ENCODE measurements at places on chromosomes 4 and X.

DNA sequence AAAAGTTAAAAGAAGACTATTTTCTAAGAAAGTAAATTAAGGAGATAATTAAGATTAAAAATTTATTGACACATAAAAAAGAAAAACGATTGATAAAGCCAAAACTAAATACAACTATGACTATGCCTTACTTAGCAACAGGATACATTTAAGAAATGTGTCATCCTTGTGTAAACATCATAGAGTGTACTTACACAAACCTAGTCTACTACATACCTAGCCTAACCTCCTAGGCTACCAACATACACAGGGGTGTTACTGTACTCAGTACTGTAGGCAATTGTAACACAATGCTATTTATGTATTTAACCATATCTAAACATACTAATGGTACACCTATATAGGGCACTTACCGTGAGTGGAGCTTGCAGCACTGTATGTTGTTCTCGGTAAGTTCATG, 108.3 kb downstream of the ANXA10 start:
- no peak for DNase-seq

DNA sequence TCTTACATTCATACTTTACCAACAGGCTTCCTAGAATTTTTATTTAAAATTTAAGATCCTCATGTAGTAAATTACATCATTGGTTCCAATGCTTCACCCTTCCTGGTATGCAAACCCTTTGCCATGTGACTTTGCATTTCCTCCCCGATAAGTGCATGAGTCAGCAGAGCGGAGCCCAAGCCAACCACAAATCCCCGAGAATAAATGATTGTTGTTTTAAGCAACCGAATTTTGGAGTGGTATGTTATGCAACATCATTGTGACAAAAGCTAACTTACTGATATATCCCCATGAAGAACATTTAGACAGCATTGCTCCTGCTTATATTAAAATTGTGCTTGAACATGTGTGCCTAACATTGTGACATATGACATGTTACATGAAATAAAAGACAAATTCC, 199.4 kb upstream of the DDX53 start:
- DNase-seq, result no peak

GRCh38 chrX:67726018-67726417, 182.2 kb downstream of the AR start:
- DNase-seq, result no peak

DNA sequence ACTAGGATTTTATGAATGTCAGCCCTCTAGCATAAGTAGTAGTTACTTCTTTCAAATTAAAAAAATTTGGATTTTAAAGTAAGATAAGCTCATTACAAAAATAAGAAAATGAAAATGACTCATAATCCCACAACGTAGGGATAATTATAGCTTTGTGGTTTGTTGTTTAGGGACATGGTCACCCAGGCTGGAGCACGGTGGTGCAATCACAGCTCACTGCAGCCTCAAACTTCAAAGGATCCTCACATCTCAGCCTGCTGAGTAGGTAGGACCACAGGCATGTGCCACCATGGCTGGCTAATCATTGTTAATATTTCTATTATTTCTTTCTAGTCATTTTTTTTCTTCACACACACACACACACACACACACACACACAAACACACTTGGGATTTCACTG, 57.6 kb downstream of the PLAC1 start:
- DNase-seq, result no peak

GRCh38 chrX:110703641-110704040, 92.0 kb downstream of the CHRDL1 start:
- DNase-seq, result no peak

GRCh38 chr4:113591982-113592381, 169.6 kb downstream of the CAMK2D start:
- no peak for DNase-seq

- DNase-seq, result no peak
These were observed 34.2 kb downstream of the FAT1 start for GRCh38 chr4:186689476-186689875.

DNA sequence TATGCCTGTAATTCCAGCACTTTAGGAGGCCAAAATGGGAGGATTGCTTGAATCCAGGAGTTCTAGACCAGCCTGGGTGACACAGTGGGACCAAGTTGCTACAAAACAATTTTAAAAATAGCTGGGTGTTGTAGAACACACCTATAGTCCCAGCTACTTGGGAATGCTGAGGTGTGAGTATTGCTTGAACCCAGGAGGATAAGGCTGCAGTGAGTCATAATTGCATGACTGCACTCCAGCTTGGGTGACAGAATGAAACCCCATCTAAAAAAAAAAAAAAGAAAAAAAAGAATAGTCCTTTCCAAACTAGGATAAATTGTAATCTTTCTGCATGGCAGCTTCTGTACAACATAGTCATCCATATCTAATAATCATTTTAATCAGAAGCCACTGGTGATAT, 270.1 kb upstream of the INTU start:
- DNase-seq, result no peak

DNA sequence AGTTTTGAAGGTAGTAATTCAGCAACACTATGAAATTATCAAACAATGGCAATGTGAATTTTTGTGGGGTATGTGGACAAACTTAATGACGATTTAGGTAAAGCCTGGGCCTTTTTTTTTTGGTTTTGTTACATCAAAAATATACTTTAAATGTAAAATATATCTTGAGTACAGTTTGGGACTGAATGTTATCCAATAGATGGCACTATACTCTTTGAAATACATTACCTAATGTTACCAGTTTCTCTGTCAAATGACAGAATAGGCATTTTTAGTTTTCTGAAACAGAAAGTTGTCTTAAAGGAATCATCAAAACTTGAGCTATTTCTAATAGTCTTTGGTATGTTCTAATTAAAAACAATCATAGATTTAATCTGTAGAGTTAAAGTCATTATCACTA, 1651.9 kb downstream of the C4orf33 start:
- DNase-seq, result no peak

DNA sequence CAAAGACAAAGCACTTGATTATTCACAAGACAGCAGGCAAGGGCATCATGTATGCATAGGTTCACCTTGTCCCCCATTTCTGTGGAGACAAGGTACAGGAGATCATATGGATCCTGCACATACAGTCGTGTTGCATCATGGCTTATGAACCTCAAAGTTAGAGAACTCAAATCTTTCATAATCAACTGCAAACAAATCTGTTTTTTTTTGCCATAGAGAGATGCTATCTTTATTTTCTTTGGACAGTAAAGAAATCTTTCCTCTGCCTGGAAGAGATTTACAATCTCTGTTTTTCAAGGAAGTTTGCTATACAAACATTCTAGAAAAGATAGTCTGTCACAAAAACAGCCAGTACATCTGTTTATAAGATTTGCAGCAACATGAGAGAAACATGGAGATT, 578.8 kb downstream of the ANKRD50 start:
- DNase-seq, result no peak

- no peak for DNase-seq
These were observed 1.3 kb upstream of the NYX start for GRCh38 chrX:41445781-41446358.

DNA sequence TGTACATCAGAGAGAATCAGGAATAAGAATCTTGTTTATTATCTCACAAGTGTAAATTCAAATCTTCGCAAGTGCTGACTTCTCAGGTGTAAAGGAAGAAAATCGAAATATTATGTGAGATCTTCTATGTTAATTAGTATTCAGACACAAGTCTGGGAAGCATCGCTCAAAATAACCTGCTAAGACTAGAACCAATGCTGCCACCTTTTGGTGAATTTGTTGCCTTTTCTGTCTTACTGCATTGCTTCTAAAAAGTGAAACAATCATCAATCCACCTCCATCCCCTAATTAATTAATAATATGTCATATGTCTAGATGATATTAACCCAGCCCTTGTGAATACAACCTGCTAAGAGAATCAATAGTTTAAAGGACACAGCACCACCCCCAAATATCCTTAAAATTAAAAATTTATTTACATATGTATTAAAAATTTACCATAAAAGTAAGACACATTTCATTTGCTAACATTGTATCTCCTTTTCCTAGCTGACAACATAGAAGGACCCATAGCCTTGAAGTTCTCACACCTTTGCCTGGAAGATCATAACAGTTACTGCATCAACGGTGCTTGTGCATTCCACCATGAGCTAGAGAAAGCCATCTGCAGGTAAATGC, 3.5 kb downstream of the EPGN start:
- peak; percentile 52 for DNase-seq

DNA sequence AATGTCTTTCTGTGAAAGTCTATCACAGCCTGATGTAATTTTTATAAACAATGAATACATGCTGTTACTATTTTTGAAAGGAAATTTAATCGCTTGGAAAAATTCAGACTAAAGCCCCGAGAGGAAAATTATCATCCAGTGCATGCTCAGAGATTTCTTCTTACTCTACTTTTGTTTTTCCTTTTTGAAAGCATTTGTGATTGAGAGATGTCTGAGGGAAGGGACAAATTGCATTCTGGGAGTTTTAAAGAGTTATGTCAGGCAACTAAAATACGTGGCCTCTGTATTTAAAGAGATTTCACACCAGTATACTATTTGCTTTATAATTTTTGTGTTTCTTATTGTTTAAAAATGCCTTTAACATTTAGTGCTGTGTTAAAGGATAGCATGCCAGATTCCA, 1.4 kb upstream of the ZFX start:
- no peak for DNase-seq

GRCh38 chrX:15853586-15854079, 980 bp downstream of the AP1S2 start:
- DNase-seq, result no peak

DNA sequence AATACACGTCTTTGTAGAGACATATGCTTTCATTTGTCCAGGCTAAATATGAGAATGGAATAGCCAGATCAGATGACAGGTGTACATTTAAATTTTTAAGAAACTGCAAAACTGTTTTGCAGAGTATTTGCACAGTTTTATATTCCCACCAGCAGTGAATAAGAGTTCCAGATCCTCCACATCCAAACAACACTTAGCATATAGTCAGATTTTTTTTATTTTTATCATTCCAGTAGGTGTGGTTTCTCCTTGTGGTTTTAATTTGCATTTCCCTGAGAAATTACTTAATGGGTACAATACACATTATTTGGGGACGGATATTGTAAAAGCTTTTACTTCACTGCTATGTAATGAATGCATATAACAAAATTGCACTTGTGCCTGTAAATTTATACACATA, 56.7 kb upstream of the IRF2 start:
- no peak for DNase-seq

GRCh38 chr4:81137446-81137845, 77.6 kb downstream of the PRKG2 start:
- DNase-seq, result no peak
